ENCODE measurements at places on chromosomes 5 and 9. TPM values are rescaled to one million over a fixed set of nuclear protein-coding genes. Genes with fewer than 3 reads are reported as not detected.

RASEF gene
- total RNA-seq = 2.5 TPM

PROB1 gene
- 0.15 TPM for total RNA-seq

CDX1 gene
- total RNA-seq = not detected

HEXB gene
- total RNA-seq = 372 TPM

PANK3 gene
- total RNA-seq = 27.5 TPM

DNA sequence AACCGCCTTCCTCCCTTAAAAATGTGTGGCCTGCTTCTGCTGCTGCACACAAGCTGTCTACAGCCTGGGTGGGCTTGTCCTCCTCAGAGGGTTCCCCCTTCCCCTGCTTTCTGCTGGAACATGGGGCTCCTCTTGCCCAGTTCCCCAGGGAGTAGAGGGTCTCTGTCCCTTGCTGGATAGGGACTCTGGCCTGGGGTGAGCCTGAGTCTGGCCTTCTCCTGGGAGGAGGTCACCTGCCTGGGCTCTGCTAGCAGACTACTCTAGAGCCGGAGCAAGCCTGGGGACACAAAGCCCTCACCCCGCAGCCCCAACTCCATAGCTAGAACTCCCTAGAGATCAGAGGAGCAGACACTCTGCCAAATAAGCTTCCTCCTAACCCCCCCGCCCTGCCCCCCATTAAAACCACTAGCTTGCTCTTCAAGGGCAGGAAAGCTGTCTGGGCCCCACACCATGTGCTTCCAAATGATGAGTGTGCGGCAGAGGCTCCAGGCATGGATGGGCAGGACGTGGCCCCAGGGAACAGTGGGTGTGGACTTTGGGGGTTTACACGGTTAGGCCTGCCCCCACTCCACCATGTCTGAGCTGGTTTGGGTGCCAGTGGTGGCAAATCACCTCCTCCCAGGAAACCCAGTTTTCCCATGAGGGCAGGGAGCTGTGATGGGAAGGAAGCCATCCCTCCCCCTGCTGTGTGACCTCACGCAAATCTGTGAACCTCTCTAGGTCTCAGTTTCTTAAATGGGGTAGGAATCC, 10.0 kb downstream of the TCF7 start:
- peak; percentile 97 for DNase-seq

DNA sequence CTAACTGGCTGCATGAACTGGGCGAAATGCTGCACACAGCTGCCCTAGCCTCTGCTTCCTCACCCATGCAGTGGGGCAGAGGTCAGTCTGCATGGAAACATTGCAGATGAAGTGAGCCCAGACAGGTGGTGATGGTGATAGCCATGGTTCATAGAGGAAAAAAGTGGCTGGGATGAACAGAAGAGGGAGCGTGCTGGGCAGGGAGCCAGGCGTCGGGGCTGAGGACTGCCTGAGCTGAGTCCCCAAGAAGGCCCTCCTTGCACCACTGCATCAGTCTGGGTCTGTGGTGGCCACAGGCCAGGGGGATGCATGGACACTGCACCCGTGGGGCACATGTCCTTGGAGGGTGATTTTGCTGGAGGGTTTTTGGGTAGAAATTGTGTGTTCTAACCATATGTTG, 80.5 kb downstream of the AMBP start:
- DNase-seq = no peak

GRCh38 chr9:34884747-34885189, 73.3 kb upstream of the PHF24 start:
- no peak for DNase-seq

GRCh38 chr5:88667496-88668201, 215.3 kb downstream of the MEF2C start:
- peak; percentile 65 for DNase-seq

DNA sequence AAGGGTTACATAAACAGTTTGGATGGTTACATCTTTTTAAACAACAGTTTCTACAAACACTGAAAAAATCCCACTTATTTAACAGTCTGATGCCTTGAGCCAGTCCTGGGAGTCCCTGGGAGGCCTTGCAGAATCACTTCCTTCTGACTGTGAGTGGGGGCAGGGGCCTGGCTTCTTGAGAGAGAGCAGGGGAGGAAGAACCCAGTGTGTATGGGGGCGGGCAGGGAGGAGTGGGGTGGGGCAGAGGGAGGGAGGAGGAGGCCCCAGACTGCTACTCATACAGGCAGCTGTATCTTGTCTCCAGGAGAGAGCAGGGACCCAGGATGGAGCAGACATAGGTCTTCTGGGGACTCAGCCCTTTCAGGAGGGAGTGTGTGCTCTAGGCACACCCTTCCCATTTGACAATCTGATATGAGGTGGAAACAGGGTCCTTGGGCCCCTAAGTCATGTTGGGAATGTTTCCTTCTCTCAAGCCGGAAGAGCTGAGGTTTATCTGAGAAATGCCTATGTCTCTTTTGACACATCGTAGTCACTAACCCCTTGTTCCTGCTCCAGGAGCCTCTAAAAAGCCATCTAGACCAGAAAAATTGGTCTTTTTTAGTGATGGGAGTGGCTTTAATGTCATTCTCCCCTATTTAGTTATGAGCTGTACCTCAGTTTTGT, 52.8 kb downstream of the IRF1 start:
- peak; percentile 91 for DNase-seq

DNA sequence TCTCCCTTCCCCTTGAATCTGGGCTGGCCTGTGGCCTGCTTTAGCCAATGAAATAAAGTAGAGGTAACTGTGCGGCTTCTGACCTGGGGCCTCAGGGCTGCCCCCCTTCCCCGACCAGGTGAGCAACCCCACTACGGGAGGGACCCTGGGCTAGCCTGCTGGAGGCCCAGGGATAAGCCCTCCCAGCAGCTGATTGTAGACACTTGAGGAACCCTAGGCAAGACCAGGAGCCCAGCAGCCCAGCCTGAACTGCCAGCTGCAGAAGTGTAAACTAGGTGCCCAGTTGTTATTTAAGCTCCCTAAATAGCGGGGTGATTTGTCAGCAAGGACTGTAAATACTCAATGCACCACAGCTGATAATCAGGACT, 41.3 kb downstream of the RAPGEF1 start:
- DNase-seq = no peak

DNA sequence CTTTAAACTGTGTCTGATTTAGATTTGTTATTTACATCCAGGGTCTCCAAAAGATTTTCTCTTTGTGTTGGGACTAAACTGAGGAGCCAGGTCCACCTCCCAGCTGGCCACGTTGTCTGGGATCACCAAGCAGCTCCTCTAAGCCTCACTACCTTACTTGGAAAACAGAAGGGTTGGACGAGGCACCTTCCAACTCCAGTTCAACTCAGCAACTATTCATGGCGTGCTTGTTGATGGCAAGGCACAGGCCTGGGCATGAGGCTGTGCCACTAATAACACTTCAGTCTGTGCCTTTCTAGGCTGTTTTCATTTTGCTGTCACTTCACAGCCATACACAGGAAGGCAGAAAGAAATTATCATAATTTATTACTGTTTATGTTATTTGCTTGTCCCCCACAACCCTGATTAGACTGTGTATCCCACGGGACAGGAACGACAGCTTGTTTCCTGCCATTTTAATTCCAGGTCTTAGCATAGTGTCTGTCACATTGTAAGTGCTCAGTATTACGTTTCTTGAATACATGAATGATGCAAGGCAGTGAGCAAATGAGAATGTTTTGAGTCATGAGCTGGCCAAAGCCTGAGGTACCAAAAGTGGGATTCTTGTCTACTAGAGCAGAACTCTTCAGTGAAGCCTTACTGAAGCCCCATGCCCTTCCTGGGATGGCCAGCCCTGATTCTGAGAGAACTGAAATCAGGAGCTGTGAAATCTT, 125.8 kb downstream of the GALNT10 start:
- no peak for DNase-seq

DNA sequence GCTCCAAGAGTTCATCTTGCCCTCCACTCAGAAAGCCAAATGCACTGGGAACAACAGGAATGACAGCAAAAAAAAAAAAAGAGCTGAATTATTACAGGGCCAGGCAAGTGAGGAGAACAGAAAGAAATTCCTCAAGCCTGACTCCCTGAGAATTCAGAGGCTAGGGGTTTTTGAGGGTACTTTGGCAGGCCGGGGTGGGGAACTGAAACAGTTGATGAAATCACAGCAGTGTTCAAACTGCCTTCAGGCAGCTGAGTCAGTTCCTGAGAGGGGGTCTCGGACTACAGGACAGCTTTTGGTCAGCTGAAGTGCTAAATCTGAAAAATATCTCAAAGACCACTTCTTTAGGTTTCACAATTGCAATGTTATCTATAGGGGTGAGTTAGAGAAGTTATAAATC, 419.4 kb downstream of the SEMA5A start:
- DNase-seq = no peak

DNA sequence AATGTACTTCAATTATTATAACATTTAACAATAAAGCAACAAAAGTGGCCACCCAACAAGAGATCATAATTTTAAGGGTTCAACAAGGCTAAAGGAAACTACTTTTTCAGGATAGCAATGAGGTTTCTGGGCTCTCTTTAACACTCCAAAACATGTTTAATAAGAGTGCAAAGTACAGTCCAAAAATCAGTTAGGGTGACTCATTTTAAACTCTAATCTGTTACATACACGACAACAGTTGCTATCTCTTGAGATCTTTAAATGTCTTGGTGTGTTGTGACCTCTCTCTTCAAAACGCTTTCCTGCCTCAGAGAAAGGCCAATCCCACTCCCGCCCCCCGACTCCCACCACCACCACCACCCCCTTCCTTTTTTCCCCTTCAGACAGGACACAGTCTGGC, 11.5 kb downstream of the NFIB start:
- DNase-seq = peak; percentile 32

DNA sequence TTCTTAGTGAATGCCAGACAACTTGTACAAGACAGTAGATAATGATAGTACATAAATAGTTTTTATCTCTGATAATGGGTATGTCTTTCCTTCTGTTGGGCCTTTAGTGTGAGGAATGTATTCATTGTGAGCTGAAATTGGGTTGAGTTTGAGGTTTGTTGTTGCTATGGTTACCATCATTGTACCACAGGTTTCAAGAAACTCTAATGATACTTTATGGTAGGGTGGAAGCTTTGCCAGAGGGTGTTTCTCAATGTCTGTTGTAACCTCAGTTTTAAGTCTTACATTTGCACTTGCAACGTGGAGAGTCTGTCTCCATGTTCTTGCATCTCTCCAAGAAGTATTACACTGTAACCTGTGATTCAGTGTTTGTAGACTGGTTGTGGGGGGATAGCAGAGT, 1550.1 kb downstream of the MAT2B start:
- no peak for DNase-seq

- no peak for DNase-seq
Observed at GRCh38 chr5:174876-175465, 16.3 kb upstream of the LRRC14B start.

DNA sequence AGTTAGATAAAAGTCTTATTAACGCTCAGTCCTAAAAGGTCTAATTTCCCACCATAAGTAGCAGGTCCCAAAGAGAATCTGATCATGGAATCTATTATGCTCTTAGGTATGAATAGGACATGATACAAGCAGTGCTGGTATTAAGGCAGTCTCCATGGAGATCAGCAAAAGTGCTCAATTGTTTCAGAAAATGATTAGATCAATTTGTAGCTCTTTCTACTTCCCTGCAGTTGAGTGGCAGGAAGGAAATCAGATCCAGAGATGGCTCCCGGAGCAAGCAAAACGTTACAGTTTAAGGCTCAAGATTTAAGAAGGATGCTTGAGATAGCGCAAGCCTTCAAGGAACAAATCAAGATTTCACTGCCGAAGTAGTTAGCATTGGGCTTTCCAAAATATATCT, 205.7 kb downstream of the DRD1 start:
- no peak for DNase-seq

GRCh38 chr5:143648696-143649095, 163.3 kb upstream of the HMHB1 start:
- no peak for DNase-seq

GRCh38 chr9:101463397-101463796, 27.8 kb upstream of the ALDOB start:
- peak; percentile 72 for DNase-seq

DNA sequence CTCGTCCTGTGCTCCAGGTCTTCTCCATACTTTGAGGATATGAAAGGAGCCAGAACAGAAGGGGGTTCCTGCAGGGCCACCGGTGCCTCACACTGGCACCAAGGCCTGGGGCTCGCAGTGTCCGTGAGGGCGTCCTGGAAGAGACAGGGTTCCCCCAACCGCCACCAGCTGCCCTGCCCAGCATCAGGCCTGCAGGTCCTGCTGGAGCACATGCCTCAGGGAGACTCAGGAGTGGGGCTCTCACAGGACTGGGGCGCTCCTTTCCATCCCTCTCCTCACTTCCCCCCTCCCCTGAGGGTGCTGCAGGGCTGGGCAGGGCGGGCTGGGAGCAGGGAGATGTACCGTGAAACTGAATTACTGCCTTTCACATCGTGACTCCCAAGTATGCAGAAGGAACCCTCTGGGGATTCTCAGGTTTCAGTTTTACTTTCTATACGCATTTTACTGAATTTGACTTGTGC, 31.7 kb downstream of the CEP72 start:
- DNase-seq = no peak

DNA sequence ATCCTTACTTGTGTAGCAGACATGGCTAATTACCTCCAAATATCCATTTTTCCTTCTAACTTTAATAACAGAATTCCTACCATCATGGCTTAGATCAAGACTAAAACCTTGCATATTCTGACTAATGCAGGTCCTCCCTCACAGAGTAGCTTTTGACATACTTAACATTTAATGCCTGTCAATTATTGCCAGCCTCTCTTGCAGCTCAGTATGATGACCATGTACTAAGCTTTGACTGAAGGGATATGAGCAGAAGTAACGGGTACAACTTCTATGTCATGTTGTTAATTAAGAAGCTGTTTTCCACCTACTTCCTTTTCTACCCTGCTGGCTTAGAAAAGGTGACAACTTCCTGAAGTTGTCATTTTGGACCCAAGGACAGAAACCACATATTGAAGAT, 533.4 kb downstream of the PSAT1 start:
- peak; percentile 36 for DNase-seq

GRCh38 chr5:136201870-136202269, 8.9 kb upstream of the SMIM32 start:
- DNase-seq = no peak

DNA sequence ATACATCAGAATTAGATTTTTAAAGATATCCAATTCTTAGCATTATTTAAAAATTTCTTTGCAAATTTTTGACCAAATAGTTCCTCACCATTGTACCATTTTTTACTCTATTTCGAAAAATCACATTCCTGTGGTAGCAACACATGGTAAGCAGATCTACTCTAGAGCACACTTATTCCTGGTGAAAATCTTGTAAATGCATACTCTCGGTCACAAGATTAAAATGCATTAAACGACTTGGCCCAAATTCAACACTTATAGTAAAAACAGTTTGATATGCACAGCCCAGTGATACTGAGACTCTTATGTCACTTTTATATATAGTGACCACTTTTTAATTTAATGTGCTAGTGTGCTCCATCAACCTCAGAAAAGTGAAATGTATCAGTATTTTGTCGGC, 208.8 kb upstream of the TARS1 start:
- DNase-seq = no peak

- DNase-seq = peak; percentile 34
Observed at GRCh38 chr5:127072861-127073846, at the start of gene C5orf63. Gene C5orf63, minus strand, starts transcription at chr5:127073502. Its CDS starts 14,507 bp downstream, at chr5:127058995.

GRCh38 chr9:112856843-112857242, 33.8 kb downstream of the SLC46A2 start:
- DNase-seq = no peak

GRCh38 chr5:143594902-143595818, 191.7 kb upstream of the NR3C1 start:
- DNase-seq = peak; percentile 90

All from M059J (cell line).